Inflammatory macrophage (primary cell): ENCODE measurements at places on chromosomes 1 and 21.

DNA sequence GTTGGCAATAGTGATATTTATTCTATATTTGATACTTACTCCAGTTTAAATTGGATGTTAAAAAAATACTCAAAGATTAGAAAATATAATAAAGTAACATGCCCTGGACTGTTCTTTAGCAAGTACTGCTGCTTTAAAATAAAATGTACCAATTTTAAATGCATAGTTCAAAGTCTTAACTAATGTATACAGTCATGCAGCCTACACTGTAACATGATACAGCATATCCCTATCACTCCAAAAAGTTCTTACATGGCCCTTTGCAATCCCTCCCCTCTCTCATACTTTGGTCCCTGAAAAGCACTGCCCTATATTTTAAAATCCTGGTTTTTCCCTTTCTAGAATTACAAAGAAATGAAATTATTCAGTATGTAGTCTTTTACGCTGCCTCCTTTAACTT is 726.6 kb downstream of the LTN1 start:
- DNase-seq = no peak

DNA sequence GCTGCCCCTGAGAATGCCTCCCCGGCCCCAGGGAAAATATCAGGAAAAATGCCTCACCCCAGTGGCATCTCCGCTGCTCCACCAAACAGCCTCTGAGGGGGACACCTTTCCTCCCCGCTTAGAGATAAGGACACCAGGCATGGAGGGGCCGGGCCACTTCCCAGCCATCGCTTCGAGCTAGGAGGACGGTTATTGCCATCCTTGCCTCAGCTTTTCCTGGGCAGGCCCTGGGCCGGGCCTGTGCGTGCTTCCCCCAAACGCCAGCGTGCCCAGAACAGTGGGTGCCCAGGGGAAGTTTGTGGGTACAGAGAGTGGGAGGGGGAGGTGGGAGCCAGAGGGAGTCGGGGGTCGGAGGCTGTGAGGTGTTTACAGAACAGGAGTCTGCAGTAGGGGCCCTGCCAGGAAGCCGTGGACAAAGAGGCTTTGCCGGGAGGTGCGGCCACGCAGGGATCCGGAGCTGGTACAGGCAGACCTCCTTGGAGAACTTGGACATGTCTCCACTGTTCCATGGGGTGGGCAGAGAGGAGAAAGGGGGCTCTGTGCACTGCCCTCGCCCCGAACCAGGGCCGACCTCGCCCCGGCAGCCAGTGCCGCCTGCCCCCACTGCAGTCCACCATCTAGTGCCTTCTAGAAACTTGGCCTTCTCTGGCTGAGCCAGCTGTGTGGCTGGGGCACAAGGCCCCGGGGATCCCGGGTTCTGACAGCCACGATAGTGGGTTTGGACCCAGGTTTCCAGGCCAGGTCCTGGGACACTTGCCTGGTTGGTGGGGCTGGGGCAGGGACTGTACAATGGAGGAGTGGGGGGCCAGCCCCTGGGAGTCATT is 33.5 kb upstream of the TTC34 start:
- no peak for DNase-seq

DNA sequence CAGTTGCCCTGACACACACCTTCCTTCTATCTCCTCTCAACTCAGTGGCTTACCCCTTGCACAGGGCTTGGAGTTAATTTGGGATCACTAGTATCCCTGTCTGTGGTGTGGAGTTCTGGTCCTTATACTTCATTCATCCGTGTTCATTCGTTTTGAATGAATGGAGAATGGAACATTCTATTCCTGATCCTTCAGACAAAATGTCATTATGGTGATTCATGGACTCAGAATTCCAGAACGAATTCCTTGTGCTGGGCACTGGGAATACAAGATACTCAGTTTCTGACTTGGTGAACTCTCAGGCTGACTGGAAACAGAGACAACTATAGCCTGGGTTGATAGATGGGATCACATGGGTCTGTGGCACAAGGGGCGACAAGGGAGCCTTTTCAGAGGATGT is 49.9 kb upstream of the TRABD2B start:
- no peak for DNase-seq

- peak; percentile 26 for DNase-seq
These were observed 3.4 kb downstream of the MYOM3 start for GRCh38 chr1:24108334-24109165.

- no peak for DNase-seq
These were observed 98.3 kb downstream of the FAF1 start for GRCh38 chr1:50861772-50862171.

DNA sequence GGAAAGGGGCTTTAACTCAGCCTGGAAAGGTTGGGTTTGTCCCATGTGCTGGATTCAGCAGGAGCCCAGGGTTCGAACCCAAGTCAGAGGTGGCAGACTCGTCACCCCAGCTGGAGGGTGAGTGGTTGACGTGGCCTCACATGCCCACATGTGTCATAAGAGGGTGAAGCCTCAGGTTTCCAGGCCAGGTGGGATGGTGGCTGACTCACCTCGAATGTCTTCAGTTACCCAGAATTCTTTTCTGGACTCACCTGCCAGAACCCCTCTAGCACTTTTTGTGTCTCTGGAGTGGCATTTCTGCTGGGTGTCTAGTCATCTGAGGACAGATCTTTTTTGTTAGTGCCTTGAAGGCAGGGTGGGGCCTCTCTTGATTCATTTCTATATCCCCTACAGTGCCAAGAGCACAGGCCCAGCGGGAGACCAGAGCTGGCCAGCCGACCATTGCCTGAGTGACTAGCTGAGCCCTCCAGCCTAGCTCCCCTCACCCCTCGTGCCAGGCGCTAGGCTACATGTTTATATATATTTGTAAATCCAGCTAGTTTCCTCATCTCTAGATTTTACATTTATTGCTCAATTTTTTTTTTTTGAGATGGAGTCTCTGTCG is 28.1 kb downstream of the IL6R start:
- peak; percentile 62 for DNase-seq

GRCh38 chr1:244675167-244675566 is 22.2 kb downstream of the DESI2 start:
- DNase-seq = no peak

GRCh38 chr1:14082331-14082730 is 382.3 kb downstream of the PRDM2 start:
- DNase-seq = no peak

DNA sequence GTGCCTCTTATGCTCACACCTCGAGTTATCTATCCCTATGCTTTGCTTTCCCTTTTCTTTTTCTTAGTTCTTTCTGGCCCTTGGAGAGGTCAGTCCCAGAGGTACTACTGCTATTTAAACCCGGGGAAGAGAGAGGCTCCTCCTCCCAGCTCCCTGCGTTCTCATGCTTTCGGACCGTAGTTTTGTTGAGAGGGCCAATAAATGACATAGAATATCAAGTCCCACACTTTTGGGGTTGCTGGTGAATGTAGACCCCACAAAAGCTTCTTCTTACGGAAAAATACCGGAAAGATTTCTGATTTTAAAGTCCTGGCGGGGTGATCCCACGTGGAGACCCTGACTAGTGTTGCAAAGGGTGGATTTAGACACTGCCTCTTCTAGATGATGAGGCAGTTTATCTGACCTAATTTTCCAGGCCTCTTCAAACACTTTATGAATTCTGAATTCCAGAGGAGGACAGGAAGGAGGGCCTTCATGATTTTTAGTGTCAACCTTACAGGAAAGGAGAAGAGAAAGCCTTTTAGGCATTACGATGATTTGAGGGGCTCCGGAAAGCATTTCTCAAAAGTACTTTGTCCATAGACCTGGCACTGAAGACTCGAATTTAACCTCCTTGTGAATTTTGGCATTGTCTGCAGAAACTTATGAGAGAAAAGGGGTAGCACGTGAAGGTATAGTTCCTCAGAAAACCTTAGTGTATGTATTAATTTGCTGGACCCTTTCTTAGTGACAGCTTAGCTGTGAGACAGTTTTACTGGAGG is 694 bp downstream of the TMEM167B start:
- peak; percentile 46 for DNase-seq

- peak; percentile 69 for DNase-seq
These were observed 3.1 kb upstream of the TXNIP start for GRCh38 chr1:145999321-146000024.

DNA sequence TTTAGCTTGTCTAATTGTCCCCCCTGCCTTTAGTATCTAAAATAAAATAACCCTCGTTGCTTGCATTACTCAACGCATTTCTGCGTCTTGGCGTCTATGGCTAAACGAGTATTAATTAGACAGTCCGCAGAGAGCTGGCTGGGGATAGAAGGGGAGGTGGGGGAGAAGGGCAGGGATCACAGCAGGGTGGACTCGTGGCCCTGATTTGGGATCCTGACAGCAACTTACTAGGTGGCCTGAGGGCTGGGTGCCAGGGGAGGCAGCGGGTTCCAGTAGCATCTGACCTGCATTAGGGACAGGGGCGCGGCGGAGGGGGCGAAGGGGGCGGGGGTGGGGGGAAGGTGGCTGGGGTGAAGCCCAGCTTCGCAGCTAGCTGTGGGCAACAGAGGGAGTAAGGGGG is 1.1 kb upstream of the BACE2 start:
- no peak for DNase-seq

DNA sequence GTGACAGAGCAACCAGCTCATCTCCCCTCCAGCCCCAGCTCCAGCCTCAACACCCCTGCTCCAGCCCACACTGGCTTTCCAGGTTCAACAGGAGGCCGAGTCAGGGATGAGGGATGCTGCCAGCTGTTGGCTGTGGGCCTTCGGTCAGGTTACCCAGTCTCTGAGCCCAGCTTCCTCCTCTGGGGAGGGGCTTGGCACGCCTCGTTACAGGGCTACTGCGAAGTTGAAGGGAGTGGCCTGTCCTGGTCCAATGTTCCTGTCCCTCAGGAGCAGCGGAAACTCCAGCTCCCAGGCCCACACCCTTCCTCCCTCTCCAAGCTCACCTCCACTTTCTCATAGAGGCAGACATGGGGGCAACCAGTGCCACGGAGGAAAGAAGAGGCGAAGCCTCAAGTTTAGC is 15.1 kb upstream of the TAS1R2 start:
- no peak for DNase-seq

DNA sequence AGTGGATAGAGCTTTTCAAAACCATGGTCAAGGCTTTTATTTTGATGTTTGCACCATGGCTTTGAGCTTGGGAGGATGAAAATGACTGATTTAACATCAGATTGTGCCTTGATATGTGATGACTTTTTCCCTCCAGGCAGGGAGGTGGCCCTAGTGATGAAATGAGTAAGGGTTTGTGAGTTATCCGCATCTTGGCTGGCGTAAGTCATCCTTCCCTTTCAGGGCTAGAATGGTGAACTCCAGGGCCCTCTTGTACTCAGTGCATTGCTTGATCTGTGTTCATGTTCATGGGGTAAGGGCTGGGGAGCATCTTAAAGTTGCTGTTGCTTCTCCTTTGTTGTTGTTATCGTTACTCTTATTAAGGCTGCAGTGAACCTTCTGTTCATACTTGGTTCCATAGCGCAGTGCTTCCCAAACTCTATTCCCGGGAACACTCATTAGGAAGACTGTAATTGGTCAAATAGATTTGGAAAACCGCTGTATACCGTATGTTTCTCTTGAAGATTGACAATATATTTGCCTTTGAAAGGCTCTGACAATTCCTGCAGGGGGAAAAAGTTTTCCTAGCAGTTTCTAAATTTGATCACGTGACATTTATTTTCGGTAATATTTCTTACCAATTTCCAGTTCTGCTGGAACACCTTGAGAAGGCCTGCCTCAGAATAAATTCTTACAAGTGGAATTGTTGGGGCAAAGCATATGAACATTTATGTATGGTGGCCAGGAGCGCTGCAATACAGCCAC is 23.1 kb downstream of the GPR137B start:
- DNase-seq = no peak

- DNase-seq = no peak
These were observed 20.0 kb downstream of the CEP170 start for GRCh38 chr1:243234978-243235647.

- DNase-seq = no peak
These were observed 60.4 kb downstream of the NME7 start for GRCh38 chr1:169307176-169307575.

- DNase-seq = no peak
These were observed 69.2 kb downstream of the OLFML2B start for GRCh38 chr1:161954466-161954865.

- DNase-seq = no peak
These were observed 14.9 kb downstream of the MAP7D1 start for GRCh38 chr1:36170643-36171412.

GRCh38 chr1:36567601-36568341 is 85.1 kb upstream of the CSF3R start:
- no peak for DNase-seq

GRCh38 chr1:19495799-19496526 is 10.6 kb upstream of the CAPZB start:
- no peak for DNase-seq

DNA sequence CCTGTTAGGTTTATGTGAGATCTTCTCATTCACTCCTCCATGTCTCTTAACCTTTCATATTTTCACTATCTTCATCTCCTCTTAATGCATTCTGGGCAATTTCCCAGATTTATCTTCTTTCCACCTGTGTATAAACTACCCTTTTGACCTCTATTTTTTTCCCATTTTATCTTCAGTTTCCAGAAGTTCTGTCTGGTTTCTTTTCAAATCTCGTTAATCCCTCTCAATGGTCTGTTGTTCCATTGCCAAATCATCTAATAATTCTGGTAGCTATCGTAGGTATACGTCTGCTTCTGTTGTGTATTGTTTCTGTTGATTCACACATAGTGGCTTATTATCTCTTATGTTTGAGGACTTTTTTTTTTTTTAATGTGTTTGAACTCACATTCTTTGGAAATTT is 25.7 kb upstream of the HYI start:
- DNase-seq = no peak

DNA sequence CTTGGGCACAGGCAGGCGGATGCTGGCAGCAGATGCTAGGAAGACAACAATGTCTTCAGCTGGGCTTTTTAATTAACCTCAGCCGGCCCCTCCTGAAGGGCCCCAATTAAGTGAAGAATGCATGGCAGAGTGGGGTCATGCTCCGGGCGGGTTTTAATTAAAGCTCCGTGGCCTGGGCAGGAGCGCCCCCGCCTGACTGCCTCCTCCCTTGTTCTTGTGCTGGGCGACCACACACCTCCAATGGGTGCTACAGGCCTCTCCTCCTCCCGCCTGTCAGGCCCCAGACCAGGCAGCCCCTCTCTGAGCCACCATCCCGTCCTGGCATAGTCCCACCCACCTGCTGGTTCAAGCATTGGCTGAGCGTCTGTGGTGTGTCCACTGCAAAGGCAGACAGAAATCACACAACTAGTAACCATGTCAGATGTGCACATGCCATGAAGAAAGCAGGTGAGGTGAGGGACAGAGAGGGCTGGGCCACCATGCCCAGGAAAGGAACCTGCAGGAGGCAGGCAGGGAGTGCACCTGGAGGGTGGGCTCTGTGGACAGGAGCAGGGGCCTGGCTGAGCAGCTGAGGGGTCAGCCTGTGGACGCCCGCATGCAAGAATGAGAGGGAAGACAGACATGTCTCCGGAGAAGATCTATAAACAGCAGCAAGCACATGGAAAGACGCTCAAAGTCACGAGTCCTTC is 8.5 kb upstream of the ARF1 start:
- DNase-seq = no peak

DNA sequence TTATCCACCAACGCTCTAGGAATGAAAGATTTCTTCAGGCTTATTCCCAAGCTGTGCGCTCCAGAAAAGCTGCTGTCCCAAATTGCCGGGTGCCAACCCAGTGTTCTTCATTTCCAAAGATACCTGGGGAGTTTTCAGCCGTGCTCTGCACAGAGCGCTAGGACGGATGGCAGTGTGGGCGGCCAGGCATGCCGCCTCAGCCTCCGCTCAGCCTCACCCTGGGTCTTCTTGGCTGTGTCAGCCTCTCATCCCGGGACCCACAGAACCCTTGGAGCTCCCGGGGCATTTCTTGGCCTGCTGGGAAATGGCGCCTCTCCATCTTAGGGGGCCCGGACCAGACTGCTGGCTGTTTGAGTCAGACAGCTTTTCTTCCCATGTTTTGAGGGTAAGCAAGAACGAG is 116.9 kb upstream of the SLC25A33 start:
- DNase-seq = no peak
